ENCODE measurements at places on chromosomes 16 and 17. TPM values are rescaled to one million over a fixed set of nuclear protein-coding genes. Genes with fewer than 3 reads are reported as not detected.

HS3ST6 gene
- not detected for total RNA-seq

TMEM114 gene
- total RNA-seq = not detected

KRTAP2-2 gene
- not detected for total RNA-seq

ABCC11 gene
- total RNA-seq = not detected

WIPI1 gene
- 38.1 TPM for total RNA-seq

HAS3 gene
- 8.2 TPM for total RNA-seq

ASGR1 gene
- 4.3 TPM for total RNA-seq

OR4D1 gene
- total RNA-seq = not detected

ZNF785 gene
- 16.3 TPM for total RNA-seq

CDRT4 gene
- 9.0 TPM for total RNA-seq
